NCI-H226 (cell line): ENCODE measurements at places on chromosomes 1 and 21.

- DNase-seq, result no peak
Measured at GRCh38 chr1:20339811-20340457, 49.3 kb downstream of the VWA5B1 start.

GRCh38 chr1:88595355-88596002 lies 88.6 kb upstream of the PKN2 start:
- DNase-seq, result peak; percentile 18

- DNase-seq, result no peak
Measured at GRCh38 chr1:209207126-209207700, 376.3 kb upstream of the CAMK1G start.

- peak; percentile 77 for DNase-seq
Measured at GRCh38 chr1:158002022-158002630, 8.7 kb downstream of the KIRREL1 start.

GRCh38 chr1:183593356-183593755 lies 3.1 kb upstream of the NCF2 start:
- no peak for DNase-seq

- no peak for DNase-seq
Measured at GRCh38 chr1:111736548-111737215, 2.5 kb downstream of the INKA2 start.

- peak; percentile 22 for DNase-seq
Measured at GRCh38 chr1:225572422-225572821, 80.5 kb downstream of the ENAH start.

- peak; percentile 80 for DNase-seq
Measured at GRCh38 chr1:89274411-89274857, 1.8 kb upstream of the GBP5 start.

- peak; percentile 22 for DNase-seq
Measured at GRCh38 chr1:187070076-187070475, 241.3 kb downstream of the PLA2G4A start.

DNA sequence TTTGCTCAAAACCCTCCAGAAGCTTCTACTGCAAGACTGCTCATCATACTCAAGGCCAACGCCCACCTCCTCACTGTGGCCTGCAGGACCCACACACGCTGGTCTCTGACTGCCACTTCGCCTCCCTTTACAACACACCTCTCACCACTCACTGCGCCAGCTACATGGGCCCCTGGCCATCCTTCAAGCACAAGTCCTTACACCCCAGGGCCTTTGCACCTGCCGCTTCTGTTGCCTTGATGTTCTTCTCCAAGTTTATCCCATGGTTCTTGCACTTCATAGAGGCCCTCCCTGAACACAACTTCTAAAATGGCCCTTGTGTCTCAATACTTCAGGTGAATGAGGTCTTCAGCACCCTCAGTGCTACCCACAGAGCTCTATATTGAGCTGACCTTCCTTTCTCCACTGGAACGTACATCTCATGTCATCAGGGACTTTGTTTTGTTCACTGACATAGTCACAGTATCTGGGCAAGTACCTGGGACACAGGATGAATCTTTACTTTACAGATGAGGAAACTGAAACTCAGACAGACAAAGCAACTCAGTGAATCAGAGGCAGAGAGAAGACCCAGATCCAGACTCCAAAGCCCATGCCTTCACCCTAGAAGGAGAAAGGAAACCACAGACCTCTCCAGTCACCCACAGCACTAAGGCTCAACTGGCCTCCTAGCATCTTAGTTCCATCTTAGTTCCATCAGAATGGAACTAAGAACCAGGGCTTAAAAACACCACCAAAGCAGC lies 34.7 kb upstream of the CLSTN1 start:
- no peak for DNase-seq

DNA sequence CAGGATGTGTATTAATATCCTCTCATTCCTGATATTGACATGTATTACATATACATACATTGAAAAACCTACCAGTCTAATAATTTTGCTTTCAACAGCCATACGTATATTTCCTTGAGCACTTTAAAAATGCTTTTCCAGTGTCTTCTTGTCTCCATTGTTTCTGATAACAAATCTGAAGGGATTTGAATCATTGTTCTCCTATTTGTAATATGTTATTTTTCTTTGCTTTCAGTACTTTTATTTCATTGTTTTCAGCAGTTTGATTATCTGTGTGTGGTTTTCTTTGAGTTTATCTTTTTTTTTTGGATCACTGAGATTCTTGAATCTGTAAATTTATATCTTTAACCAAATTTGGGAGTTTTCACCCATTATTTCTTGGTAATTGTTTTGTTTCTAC lies 65.3 kb downstream of the RABGAP1L start:
- no peak for DNase-seq

DNA sequence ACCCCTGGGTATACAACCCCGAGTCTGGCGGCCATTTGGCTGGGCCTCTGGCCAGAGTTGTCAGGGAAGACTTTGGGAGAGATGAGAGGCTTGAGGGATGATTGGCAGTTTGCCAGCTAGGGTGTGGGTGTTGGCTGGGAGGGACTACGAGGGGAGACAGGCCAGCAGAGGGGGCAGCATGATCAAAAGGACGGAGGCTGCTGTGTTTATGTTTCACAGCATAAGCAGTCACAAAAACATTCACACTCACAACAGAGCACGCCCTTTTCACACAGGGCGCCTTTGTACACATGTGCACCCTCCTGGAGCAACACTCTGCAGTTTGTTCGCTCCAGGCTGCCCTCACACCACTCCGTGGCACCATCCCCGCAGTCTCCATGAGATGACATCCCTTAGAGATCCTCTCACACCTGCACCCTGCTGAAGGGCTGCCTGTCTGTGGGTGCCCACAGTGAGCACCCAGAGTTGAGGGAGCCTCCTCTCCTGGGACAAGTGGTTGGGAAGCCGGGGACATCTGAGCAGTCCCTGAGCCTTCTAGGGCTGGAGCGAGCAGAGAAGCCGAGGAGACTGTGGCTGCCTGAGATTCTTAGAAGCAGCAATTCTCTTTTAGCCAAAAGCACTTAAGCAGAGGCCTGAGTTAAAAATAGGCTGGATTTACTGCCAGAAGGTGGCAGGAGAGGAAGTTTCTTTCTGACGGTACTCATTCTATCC lies 15.4 kb downstream of the EFNA3 start:
- peak; percentile 37 for DNase-seq

- no peak for DNase-seq
Measured at GRCh38 chr1:156664046-156664766, 13.0 kb downstream of the NES start.

GRCh38 chr1:149937759-149938158 lies 1.1 kb upstream of the MTMR11 start:
- DNase-seq, result no peak

- no peak for DNase-seq
Measured at GRCh38 chr1:206935491-206936067, 10.7 kb downstream of the PIGR start.

- DNase-seq, result peak; percentile 34
Measured at GRCh38 chr1:173253046-173253445, 45.9 kb upstream of the TNFSF4 start.

GRCh38 chr1:20141001-20141400 lies 1.9 kb downstream of the PLA2G2F start:
- no peak for DNase-seq

- DNase-seq, result no peak
Measured at GRCh38 chr1:205700865-205701401, 20.6 kb upstream of the SLC45A3 start.

GRCh38 chr1:61638296-61638695 lies 86.6 kb downstream of the TM2D1 start:
- DNase-seq, result no peak

- no peak for DNase-seq
Measured at GRCh38 chr1:24503870-24504523, 1.4 kb downstream of the RCAN3 start.

DNA sequence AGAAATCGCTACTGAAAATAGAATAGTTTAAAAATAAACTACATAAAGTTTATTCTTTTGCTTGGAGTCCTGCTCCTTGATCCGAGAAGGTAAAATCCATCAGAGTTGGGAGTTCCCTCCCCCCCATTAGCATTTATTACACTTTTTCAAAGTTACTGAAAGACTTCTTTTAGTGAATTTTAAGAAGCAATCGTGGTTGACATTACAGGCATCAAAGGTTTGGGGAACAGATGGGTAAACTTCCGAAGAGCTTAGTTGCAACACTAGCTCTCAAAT lies 31.0 kb upstream of the NFIA start:
- no peak for DNase-seq

- no peak for DNase-seq
Measured at GRCh38 chr1:239262538-239262937, 123.8 kb upstream of the CHRM3 start.

DNA sequence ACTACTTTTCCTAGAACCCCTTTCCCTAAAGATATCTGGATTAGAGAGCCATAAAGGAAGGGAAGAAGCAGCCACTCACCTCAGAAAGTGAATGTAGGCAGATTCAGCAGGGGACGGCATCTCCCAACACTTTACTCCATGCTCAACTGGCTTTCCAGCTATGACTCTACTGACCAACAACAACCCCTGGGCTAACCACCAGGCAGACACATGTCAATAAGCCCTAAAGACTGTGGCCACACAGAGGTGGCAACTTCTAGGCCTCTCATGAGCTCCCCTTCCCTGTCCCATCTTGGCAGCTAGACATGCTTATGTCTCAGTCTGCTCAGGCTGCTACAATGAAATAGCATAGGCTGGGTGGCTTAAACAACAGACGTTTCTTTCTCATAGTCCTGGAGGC lies 214.0 kb upstream of the ZP4 start:
- DNase-seq, result no peak

DNA sequence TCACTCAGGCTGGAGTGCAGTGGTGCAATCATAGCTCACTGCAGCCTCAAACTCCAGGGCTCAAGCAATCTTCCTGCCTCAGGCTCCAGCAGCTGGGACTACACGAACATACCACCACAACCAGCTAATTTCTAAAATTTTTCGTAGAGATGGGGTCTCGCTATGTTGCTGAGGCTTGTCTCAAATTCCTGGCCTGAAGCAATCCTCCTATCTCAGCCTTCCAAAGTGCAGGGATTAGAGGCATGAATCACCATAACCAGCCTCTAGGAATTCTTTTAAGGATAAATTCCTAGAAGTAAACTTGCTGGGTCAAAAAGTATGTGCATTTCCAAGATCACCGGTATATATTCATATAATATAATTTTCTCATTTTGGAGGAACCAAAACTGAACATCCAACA lies 17.6 kb upstream of the HUNK start:
- peak; percentile 42 for DNase-seq

DNA sequence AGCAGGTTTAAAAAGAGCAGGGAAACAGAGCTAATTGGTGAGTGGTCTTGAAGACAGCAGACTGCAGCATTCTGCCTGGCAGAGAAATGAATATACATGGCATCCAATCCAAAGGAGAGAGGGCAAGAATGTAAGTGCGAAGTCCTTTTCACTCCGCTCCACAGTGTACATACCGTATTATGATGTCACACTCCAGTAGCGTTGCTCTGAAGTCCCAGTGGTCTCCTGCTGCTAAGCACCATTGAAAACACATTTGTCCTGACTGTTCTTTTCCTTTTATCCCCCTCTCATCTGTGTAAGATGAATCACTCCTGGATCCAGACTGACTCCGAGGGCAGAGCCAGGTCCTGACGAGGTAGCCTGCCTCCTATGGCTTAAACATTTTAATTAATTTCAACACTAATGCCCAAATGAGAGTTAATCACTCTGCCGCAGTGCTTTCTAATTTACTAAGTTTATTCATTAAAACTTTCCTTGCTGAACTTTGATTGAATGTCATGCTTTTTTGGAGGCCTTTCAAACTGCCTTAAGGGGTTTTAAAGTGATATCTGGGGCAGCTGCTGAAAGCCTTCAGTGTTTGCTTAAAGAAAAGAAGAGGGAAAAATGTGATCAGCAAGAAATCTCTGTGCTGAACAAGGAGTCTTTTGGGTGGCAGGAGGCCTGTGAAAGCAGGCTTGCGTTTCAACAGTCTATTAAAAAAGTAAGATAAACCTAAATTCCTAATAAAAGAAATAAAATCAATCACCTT lies 227.2 kb downstream of the ATG4C start:
- DNase-seq, result no peak

- no peak for DNase-seq
Measured at GRCh38 chr21:37870221-37870620, 46.0 kb downstream of the KCNJ6 start.

DNA sequence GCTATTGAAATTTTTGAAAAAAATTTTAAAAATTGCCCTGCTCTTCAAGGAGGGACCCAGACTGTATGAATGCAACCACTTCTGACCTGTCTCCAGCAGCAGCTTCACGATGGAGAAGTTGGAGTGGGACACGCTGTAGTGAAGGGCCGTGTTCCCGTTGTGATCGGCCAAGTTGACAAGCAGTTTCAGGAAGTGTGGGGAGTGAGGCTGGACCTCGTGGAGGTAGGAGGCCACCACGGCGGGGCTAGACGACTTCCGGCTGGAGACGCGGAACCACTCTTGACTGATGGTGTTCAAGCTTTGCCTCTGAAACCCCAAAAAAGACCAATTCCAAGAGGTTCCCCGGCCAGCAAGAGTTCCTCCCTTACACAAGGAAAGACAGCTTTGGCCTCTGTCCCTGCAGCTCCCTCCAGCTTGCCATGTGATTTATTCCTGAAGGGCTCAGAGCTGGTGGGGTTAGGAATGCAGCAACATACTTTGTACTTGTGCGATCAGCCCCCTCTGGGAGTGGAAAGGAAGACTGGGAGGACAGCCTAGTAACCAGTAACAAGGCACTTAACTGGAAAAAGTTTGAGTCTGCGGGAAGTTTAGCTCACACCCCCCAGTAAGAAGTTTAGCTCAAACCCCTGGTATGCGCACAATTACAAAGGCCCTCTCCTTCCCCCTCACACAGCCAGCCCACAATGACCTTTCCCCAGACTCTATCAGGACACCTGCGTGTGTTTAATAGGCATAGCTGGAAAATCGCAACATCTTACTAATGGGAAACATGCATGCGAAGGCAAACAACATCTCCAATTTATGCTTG lies 56.0 kb downstream of the KANK4 start:
- no peak for DNase-seq

GRCh38 chr1:6008084-6008415 lies 15.8 kb upstream of the NPHP4 start:
- no peak for DNase-seq

DNA sequence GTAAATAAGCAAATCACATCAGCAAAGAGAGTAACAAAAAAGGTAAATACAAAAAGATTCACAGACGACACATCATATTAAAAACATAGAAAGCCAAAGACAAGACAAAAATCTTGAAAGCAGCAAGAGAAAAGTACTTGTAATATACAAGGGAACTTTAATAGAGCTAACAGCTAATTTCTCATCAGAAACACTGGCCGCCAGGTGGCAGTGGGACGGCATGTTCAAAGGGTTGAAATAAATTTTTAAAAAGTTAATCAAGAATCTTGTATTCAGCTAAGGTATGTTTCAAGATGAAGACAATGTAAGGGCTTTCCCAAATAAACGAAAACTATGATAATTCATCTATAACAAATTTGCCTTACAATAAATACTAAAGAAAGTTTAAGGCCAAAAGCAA lies 358.1 kb downstream of the LRRIQ3 start:
- DNase-seq, result no peak
